ENCODE measurements at places on chromosomes 3 and 15. TPM values are rescaled to one million over a fixed set of nuclear protein-coding genes. Genes with fewer than 3 reads are reported as not detected.

The CACNA1D gene
- total RNA-seq: 83.1 TPM

The C3orf18 gene
- total RNA-seq: 44.3 TPM

The IDH2 gene
- 21.7 TPM for total RNA-seq

The ROPN1 gene
- not detected for total RNA-seq

The SYNPR gene
- not detected for total RNA-seq

The MTFMT gene
- total RNA-seq: 30.6 TPM

The OXTR gene
- total RNA-seq: not detected

The CLDN18 gene
- total RNA-seq: not detected

The OIP5 gene
- 3.8 TPM for total RNA-seq

DNA sequence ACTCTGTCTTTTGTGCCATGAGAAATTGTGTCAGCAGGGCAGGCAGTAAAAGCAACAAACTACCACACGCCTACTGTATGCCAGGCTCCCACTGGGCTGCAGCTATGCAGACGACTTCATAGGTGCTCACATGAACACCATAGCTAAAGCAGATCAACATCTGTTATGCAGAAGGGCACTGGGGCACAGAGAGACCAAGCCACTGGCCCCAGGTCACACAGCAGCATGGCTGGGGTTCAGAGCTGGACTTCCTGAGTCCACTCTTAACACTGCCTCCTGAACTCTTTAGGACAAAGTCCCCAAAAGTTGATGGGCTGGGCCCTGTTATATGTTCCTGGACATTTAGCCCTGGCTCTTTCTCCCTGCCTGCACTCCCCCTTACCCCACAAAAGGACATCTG, 12.4 kb downstream of the TPRA1 start:
- H3K27ac ChIP-seq: no peak overlapping the region
- H3K4me3 ChIP-seq: no peak overlapping the region
- DNase-seq: no peak
- H3K27me3 ChIP-seq: no peaks in the 10 kb centered on the region
- H3K36me3 ChIP-seq: peaks cover 30% of the 10 kb centered on the region
- H3K4me1 ChIP-seq: no peaks in the 10 kb centered on the region

DNA sequence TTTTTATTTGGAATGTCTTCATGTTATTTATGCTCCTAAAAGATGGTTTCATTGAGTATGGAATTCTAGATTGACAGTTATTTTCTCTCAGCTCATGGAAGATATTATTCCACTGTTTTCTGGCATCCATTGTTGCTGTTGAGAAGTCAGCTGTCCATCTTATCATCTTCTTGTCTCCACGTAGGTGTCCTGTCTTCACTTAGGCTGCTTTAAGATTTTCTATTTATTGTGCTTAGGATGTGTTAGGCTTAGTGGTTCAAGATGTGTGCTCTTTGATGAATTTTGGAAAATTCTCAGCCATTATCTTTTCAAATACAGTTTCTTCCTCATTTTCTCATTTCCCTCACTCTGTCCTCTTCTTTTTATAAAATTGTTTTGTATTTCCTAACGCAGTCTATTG, 52.0 kb downstream of the SNRK start:
- peaks cover 20% of the 10 kb centered on the region for H3K36me3 ChIP-seq
- no peak overlapping the region for H3K27ac ChIP-seq
- no peak overlapping the region for H3K4me3 ChIP-seq

DNA sequence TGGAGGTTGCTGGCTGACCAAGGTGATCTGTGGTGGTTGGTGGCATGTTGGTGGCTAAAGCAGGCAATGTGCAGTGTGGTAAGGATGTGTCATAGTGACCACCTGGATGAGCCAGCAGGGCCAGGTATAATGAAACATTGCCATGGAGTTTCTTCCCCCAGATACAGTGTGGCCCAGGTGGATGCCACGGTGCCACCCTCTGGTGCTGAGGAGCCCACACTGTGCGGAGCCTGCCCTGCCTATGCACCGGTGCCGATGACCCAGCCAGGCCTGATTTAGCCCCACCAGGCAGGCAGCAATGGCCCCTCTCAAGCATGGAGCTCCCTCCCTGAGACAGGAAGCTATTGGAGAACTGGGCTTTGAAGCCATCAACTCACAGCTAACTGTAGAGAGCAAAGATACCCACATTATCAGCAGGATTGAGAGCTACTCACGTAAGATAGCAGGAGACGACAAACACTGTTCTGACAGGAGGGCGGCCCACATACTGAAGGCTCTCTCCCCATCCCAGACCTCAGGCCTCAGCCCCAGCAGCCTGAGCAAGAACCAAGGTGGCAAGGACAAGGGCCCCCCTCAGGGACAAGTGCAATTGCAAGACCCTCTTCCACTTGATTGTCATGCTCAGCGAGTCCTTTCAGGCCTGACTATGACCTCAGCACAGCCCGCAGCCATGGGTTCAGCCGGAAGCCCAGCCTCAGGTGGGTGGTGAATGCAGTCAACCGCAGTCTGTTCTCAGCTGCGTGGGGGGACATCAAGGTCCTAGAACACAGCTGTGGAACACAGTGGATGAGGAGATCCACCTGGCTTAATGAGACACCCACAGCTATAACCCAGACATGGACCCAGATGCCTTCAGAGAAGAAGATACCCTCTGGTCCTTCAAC, 82.8 kb upstream of the CDV3 start:
- H3K4me3 ChIP-seq: no peak overlapping the region
- peaks cover 5% of the 10 kb centered on the region for H3K4me1 ChIP-seq
- no peaks in the 10 kb centered on the region for H3K27me3 ChIP-seq

- no peaks in the 10 kb centered on the region for H3K4me1 ChIP-seq
- no peaks in the 10 kb centered on the region for H3K27me3 ChIP-seq
- H3K27ac ChIP-seq: no peak overlapping the region
- DNase-seq: no peak
- no peak overlapping the region for H3K4me3 ChIP-seq
- no peaks in the 10 kb centered on the region for H3K36me3 ChIP-seq
These were observed 628.2 kb upstream of the CFAP20DC start for GRCh38 chr3:59677747-59678702.

GRCh38 chr3:160481856-160482255, 32.3 kb upstream of the TRIM59 start:
- H3K27me3 ChIP-seq: no peaks in the 10 kb centered on the region
- H3K27ac ChIP-seq: no peak overlapping the region
- no peak for DNase-seq
- no peaks in the 10 kb centered on the region for H3K4me1 ChIP-seq

GRCh38 chr15:20294651-20295237, 246.9 kb downstream of the GOLGA6L6 start:
- no peak overlapping the region for H3K27ac ChIP-seq
- DNase-seq: no peak
- peaks cover 9% of the 10 kb centered on the region for H3K27me3 ChIP-seq
- H3K4me1 ChIP-seq: no peaks in the 10 kb centered on the region
- H3K4me3 ChIP-seq: no peak overlapping the region
- no peaks in the 10 kb centered on the region for H3K36me3 ChIP-seq

- H3K27me3 ChIP-seq: no peaks in the 10 kb centered on the region
- no peaks in the 10 kb centered on the region for H3K36me3 ChIP-seq
- DNase-seq: no peak
- H3K4me1 ChIP-seq: no peaks in the 10 kb centered on the region
These were observed 8.3 kb upstream of the PLCH1 start for GRCh38 chr3:155753038-155753639.

- peaks cover 11% of the 10 kb centered on the region for H3K27me3 ChIP-seq
- H3K36me3 ChIP-seq: no peaks in the 10 kb centered on the region
- H3K27ac ChIP-seq: no peak overlapping the region
- no peak overlapping the region for H3K4me3 ChIP-seq
These were observed 7.7 kb upstream of the FGD5 start for GRCh38 chr3:14810801-14811661.

DNA sequence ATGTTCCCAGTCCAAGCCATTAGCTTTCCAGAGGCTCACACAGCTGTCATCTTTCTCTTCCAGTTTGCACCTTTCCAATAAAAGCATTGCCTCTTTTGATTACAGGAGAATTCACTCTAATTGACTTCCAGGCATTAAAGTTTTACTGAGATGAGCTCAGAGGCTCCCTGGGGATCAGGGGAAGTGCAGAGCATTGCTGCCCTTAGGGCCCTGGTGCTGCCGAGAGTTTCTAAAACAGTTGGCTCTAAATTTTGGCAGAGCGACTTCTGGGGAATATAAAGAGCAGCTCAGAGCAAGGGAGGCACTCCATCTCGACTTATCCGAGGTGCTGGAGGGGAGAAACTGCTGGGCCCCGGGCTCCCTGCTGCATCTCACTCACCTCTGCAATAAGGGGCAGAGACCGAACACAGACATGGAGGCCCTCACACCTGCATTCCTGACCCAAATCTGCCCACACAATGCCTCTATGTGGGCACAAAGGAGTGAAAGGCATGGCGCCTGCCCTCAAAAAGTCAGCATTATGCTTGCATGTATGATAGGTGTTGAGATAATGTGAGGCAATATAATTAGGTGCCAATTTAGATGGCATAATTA, 61.7 kb downstream of the SCN11A start:
- no peaks in the 10 kb centered on the region for H3K4me1 ChIP-seq
- no peaks in the 10 kb centered on the region for H3K27me3 ChIP-seq
- no peak overlapping the region for H3K4me3 ChIP-seq
- H3K27ac ChIP-seq: no peak overlapping the region

- H3K36me3 ChIP-seq: no peaks in the 10 kb centered on the region
- H3K27ac ChIP-seq: no peak overlapping the region
- H3K4me3 ChIP-seq: no peak overlapping the region
- DNase-seq: no peak
These were observed 428.9 kb downstream of the MECOM start for GRCh38 chr3:169234618-169235017.

GRCh38 chr3:8189051-8189450, 312.6 kb upstream of the LMCD1 start:
- no peaks in the 10 kb centered on the region for H3K4me1 ChIP-seq
- no peak for DNase-seq
- H3K27me3 ChIP-seq: no peaks in the 10 kb centered on the region
- no peak overlapping the region for H3K27ac ChIP-seq
- no peak overlapping the region for H3K4me3 ChIP-seq

- H3K27me3 ChIP-seq: no peaks in the 10 kb centered on the region
- H3K27ac ChIP-seq: no peak overlapping the region
- no peaks in the 10 kb centered on the region for H3K36me3 ChIP-seq
These were observed 125.4 kb upstream of the PLCL2 start for GRCh38 chr3:16759227-16759903.

DNA sequence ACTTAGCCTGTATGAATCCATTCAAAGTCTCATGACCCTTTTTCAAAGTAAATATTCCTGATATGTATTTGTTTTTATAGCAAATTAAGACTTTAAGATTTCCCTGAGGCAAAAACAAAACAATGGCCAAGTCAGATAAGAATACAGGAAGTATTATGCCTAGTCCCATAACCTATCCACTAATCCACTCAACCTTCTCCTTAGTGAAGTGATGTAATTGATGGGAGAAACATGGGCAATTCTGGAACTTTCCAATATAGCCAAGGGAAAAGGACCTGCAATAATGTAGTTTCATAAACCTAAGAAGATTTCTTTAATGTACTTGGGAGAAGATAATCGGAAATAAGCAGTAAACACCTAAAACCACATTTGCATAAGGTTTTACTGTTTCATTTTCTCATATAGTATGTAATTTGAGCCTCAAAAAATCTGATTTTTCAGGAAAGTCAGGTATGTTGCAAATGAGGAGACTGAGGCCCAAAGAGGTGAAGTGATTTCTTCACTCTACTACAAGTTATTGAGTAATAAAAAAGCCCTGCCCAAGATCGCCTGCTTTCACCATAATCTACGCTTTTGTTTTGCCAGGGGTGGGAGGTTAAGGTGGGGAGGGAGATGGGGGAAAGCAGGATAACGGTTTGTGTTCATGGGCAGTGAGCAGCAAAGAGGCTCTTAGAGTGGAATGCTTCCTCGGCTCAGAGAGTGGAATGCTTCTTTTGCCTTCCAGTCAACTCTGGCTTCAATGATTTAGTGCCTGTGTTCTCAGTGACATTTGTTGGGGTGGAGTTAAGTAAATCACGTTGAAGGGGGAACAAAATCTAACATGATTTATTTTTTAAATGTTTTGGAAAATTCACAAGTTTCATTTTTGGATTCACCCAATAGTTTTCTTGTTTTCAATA, 95.0 kb upstream of the FNDC3B start:
- no peak overlapping the region for H3K4me3 ChIP-seq
- no peaks in the 10 kb centered on the region for H3K36me3 ChIP-seq
- H3K27ac ChIP-seq: no peak overlapping the region
- DNase-seq: no peak

DNA sequence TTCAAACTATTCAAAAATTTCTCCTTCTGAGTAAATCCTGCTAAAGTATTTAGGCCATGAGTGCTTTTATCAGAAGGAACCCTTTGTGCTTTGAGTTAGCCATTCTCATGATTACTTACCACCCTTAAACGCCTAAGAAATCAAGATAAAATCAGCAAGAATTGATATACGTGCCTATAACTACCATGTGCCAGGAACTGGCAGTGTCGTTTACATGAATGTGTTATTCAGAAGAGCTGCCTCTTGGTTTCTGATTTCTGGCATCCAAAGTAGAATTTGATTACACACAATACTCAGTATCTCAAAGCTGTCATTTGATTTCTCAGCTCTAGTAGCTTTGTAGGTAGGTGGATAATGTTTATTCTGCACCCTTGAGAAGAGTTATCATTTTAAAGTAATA, 351.3 kb upstream of the CCDC54 start:
- no peak for DNase-seq
- no peaks in the 10 kb centered on the region for H3K4me1 ChIP-seq
- H3K4me3 ChIP-seq: no peak overlapping the region
- H3K27me3 ChIP-seq: no peaks in the 10 kb centered on the region
- H3K27ac ChIP-seq: no peak overlapping the region
- H3K36me3 ChIP-seq: no peaks in the 10 kb centered on the region

- H3K36me3 ChIP-seq: no peaks in the 10 kb centered on the region
- H3K27ac ChIP-seq: no peak overlapping the region
- no peak for DNase-seq
These were observed 139.1 kb downstream of the SRGAP3 start for GRCh38 chr3:9110316-9110715.

- no peak overlapping the region for H3K4me3 ChIP-seq
- no peak for DNase-seq
- no peaks in the 10 kb centered on the region for H3K4me1 ChIP-seq
- no peaks in the 10 kb centered on the region for H3K27me3 ChIP-seq
- no peaks in the 10 kb centered on the region for H3K36me3 ChIP-seq
These were observed 394.9 kb downstream of the PTPRG start for GRCh38 chr3:61956236-61956635.

DNA sequence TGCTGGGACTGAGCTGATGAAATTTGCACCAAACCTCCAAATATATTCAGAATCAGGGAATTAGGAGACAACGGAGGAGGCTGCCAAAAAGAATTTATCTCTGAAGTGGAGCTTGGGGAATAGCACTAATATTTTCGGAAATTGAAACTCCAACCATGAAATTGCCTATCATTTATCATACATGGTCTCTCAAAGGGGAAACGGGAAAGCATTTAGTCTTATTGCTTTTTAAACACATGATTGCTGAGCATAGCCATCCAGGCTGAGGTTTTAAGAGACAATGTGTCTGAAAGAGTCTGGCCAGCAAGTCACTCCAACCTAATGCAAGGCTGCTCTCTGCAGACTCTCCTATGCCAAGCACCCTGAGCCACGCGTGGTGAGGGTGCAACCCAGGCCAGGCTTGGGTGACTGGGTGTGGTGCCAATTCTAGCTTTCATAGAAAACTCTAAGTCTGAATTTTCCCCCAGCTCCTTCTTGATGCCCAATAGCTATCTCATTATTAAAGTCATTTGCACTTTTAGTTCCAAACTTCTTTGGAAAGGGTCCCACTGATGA, 200.2 kb downstream of the RPLP1 start:
- no peaks in the 10 kb centered on the region for H3K36me3 ChIP-seq
- H3K4me1 ChIP-seq: no peaks in the 10 kb centered on the region
- no peak for DNase-seq

GRCh38 chr3:108450444-108450843, 60.0 kb downstream of the MYH15 start:
- H3K36me3 ChIP-seq: no peaks in the 10 kb centered on the region
- no peaks in the 10 kb centered on the region for H3K4me1 ChIP-seq
- H3K27ac ChIP-seq: no peak overlapping the region
- H3K4me3 ChIP-seq: no peak overlapping the region
- no peak for DNase-seq

Measured in adrenal gland (tissue), 19 donors.